Smooth muscle cell of the pulmonary artery (primary cell): ENCODE measurements at places on chromosomes 7 and 10. TPM values are rescaled to one million over a fixed set of nuclear protein-coding genes. Genes with fewer than 3 reads are reported as not detected.

Gene USP6NL
- total RNA-seq, result 9.9 and 11.7 TPM in 2 replicates

Gene ARHGEF35
- 0.63 and 1.3 TPM in 2 replicates for total RNA-seq

Gene OR2A12
- total RNA-seq, result not detected in 2 replicates

Gene CABCOCO1
- 0.26 and 0.36 TPM in 2 replicates for total RNA-seq

Gene EEF1AKMT2
- total RNA-seq, result 15.7 and 23.4 TPM in 2 replicates

Gene ALOX5
- not detected in 2 replicates for total RNA-seq

Gene ZNF679
- not detected in 2 replicates for total RNA-seq
